ENCODE measurements at places on chromosomes 2 and 18.

GRCh38 chr2:171837736-171838135 lies 56.3 kb downstream of the SLC25A12 start:
- no peak for DNase-seq

DNA sequence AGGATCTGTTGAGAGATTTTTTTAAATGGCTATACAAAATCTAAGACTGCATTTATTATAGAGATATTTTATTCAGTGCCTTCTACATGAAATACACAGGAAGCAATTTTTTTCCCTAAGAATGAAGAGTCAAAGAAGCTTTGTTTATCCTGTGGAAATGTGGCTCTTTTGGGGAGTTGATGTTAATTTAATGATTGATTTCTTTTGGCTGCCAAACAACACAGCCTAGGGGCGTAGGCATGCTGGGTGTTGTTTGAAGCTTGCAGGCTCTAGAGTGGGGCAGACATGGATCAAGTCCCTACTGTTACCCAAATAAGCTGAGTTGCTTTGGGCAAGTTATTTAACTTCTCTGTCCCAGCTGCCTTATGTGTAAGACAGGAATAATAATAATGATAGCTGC lies 21.1 kb upstream of the PLEK start:
- no peak for DNase-seq

DNA sequence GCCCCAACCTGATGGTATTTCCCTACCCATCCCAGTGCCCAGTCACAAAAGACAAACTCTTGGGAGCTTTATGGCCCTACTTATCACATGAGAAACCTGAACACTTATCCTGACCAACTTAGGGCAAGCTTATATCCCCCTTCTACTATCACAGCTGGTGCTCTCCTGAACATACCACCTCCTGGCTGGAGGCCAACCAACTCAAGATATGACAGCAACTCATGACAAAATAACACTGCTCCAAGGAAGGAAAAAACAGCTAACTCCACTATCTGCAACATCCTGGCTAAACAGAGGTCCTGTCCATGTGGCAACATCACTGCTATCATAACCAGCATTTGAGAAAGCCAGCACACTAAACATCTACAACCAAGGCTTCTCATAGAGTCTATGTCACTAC lies 20.9 kb upstream of the CLASP1 start:
- no peak for DNase-seq

GRCh38 chr18:28175150-28175929 lies 1.6 kb downstream of the CDH2 start:
- DNase-seq, result peak; percentile 88

DNA sequence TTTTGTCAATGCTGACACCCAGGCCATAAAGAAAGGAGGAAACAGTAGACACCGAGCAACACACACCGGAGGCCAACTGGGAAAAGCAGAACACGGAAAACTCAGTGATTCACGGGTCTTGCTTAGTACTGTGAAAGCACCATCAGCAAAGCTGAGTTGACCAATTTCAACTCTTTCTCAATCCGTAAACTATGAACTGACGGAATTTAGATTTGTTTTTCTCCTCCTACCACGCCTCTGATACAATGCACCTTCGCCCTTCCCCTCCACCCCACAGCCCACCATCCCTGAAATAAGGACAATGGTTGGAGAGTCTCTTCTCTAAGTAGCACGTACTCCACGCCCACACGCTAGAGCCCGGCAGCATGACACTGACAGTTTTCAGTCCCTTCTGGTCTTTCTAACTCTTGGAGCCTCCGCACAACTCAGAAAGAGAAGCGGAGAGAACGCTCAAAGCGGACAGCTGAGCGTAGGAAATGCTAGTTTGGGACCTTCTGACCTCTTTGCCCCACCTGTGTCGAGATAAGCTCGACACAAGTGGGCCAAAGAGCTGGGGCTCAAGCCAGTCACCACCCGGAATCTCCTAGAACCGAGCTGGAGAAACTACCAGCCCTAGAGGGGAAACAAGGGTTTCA lies 669 bp downstream of the LNPK start:
- DNase-seq, result peak; percentile 72

DNA sequence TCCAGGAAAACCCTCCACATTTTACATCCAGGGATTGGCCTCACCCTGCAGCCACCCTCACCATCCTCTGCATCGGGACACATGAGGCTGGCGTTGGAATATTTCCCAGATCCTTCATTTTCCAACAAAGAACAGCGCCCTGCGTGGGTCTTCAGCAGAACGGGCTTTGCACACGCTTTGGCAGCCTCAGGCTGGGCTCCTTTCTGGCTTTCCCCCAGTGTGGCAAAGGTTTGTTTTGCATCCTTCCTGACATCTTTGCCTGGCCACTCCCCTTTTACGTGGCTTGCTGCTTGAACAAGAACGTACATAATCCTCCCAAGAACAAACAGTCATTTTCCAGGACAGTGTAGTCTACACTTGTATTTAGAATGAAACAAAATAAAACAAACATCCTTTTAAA lies 25.6 kb upstream of the GREB1 start:
- DNase-seq, result no peak

DNA sequence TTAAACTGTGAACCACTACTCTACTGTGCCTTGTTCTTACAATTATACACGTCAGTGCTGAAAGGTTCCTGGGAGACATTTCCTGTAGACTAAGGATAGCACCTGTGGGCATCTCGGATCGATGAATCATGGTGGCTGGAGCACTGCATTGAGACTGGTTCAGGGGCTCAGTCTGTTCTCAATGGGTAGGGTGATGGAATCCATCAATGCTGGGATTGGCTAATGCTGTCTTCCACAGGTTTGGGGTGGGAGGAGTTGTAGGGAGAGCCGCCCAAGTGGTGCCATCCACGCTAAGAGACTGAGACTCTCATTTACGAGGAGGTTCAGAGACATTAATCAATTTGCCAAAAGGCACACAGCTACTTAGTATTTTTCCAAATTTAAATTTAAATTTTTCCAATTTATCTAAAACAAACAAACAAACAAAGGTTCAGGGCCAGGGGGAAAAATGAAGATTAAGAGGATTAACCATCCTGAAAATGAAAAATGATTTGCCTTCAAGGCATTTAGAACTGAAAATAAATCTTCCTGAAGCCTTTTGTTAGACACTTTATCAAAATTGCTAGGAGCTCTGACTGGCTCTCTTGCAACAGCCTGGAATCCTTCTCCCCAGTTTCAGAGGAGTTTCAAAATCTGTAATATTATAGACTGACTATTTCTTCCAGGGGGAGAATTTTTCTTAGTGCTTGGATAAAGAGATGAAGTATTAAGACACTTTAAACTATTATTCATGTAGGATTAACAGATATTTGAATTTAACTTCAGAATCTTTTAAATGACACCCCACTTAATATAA lies 359.2 kb downstream of the TGIF1 start:
- DNase-seq, result no peak

DNA sequence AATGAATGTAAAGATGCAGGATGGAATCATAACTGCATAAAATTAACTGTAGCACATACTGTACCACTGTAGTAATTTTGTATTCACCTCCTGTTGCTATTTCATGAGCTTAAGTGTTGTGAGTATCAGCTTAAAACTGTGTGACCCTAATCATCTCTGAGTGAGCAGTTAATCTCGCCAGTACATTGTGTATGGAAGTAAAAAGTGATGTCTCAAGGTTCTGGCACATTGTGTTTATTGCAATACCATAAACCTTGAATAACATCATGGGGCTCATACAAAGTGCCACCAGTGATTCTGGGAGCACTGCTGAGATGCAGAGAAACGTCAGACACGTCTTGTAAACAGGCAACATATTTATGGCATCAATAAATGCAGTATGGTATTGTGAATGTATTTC lies 124.5 kb downstream of the PMAIP1 start:
- no peak for DNase-seq

- peak; percentile 82 for DNase-seq
These were observed 1.9 kb downstream of the TLX2 start for GRCh38 chr2:74515981-74516633.
